ENCODE measurements at places on chromosomes 3 and 15. TPM values are rescaled to one million over a fixed set of nuclear protein-coding genes. Genes with fewer than 3 reads are reported as not detected.
A peak's percentile ranks its signal among the peaks of the same experiment; 100 is the strongest.

Gene PAQR5
- total RNA-seq: not detected

GRCh38 chr15:78000091-78000926 lies 77.2 kb downstream of the TBC1D2B start:
- DNase-seq: peak; percentile 83

DNA sequence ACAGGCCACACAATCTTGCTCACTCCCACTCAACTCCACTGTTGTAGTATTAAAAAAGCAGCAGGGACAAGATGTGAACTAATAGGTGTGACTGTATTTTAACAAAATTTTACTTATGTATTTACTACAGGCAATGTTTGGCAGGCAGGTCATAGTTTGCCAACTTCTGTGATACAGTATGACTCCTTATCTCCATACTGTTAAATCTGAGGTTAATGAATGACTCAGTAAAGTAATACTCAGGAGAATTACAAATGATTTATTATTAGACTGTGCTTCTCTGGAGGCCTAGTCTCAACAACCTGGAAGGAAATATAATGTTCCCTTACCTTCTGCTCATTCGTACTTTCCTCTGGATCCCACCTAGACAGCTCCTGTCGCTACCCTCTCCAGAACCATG lies 258.6 kb upstream of the KCNMB2 start:
- no peak for DNase-seq

DNA sequence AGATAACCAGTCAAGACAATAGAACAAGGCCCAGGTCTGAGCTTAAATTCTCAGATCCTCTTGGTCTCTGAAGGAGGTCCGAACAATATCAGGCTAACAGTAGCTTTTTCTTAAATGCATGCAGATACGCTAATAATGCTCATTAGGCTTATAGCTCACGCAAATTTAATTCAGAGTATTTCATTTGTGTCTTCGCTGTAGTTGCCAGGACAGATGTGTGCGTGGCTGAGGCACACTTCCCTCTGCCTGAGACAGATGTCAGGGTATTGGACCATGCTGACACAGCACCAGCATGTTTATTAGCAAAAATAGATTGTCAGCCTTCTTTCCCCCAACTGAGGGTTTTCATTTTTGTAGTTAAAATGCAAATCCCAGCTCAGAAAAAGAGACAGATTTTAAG lies 102.9 kb upstream of the BFSP2 start:
- no peak for DNase-seq

DNA sequence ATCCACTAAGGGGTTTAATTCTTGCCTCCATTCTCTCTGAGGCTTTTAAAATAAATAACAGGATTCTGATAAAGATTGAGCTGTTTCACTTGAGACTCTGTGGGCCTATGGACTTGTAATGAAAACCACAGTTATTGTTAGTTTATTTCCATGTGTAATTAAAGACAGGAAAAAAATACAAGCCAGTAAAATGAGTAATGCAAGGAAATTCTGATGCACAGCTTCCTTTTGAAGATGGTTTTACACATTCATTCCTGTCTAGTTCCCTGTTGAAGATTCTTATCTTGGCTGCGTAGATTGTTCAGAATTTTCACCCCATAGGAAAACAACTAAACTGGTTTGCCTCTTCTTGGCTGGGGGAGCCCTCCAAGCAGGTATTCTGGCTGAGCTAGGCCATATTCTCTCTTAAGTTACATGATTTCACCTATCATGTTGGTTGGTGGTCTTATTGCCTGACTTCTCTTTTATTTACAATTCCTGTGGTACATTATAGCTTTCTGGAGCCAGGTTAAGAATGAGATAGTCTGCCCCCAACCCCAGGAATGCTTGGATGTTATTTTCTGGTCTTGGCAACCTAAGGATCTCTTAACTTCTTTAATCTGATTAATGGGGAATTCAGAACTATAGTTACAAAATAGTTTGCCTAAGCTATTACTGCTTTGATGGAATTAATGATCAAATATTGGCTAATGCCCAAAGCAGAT lies 67.6 kb downstream of the MITF start:
- DNase-seq: no peak

Gene ZNF662
- 3.8 TPM for total RNA-seq

DNA sequence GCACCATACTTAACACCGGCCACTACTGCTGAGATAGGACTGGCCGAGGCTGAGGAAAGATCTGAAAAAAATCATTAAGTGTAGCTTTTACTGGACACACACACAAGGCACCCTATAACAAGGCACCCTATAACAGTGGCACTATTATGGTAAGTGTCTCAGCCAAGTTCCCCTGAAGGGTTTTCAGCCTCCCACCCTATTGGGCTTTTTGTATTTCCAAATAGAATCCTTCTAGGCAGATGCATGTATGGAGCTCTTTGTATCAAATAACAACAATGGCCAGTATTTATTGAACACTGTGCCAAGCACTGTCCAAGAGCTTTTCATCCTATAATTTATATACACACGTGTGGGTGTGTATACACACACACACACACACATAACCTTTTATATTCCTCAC lies 6.7 kb upstream of the DNAJA4 start:
- DNase-seq: no peak

DNA sequence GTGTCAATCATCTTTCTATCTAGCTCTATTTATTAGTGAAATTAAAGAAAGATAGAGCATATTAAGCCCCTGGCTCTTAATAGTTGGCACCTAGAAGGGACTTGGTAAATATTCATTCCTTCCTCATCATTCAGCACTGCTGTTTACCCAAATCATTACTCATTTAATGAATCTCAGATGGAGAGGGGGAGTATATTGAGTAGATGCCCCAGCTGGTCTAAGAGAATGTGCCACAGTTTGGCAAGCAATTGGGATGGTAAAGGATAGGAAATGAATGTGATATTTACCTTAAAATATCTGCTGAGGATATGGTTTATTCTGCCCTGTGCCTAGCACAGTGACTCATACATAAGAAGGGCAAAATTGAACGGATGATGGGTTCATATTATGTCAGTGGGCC lies 6.0 kb downstream of the IL1RAP start:
- DNase-seq: no peak

DNA sequence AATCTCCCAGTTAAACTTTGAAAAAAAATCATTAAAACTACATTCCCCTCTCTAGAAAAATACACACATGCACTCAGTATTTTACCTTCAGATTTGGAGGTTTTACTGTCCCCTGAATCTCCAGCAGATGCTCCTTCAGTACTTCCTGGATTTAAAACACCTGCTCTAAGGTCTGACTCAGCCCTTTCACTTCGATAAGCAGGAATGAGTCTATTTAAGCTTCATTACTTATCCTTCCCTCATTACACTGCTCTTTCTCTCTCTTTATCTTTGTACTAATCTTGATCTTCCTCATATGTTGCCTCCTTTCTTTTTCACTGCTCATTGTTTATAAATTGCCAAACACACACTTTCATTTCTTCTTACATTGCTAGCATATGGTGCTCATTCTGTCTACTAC lies 443.9 kb downstream of the DIPK2A start:
- DNase-seq: no peak

DNA sequence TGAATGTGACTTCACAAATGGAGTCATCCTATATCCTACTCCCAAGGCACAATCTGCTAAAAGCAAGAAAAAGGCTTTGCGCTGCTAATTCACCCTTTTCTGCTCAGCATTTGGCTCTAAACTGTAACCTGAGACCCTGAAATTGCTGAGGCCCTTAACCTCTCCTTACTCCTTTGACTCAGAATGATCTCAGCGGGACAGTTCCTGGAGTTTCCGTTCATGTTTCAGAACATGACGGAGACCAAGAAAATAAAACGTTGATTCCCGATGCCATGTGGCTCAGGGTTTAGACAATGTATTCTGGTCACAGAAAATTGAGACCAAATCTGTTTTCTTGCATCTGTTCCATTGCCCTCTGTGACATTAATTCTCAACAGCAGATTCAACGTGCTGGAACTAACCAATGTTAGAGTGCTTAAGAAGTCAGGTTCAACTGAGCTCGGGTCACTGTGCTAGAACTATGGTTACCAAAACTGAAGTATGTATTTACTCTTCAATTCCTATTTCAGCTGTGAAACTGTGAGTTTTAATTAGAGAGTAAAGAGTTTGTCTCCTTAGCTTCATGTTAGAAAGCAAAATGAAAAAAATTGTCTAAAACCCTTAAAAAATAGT lies 45.4 kb upstream of the TMC3 start:
- no peak for DNase-seq

GRCh38 chr3:126348308-126348920 lies 8.8 kb downstream of the KLF15 start:
- no peak for DNase-seq

DNA sequence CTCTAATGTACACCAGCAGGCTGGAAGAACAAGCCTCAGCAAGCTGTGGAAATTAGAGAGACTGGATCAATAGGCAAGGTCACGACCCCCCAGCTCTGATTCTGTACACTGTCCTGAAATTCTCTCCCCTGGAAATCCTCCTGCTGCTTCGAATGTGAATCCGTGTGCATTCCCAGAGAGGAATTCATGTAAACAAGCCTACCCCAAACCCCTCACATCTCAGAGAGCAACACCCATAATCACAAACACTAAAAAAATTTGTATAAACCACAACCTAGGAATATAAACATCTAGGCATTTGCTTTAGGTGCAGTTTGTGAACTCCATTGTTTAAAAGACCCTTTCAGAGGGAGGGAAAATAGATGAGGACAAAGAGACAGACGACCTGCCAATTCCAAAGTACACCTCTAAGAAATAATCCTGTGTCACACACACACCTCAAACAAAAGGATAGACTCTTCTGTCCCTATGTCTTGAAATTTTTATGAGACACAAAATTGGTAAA lies 325.2 kb downstream of the WDR72 start:
- DNase-seq: no peak

- peak; percentile 51 for DNase-seq
Measured at GRCh38 chr3:50237133-50237651, 1.2 kb downstream of the GNAI2 start.

Gene MORC1
- not detected for total RNA-seq

Gene REC114
- total RNA-seq: not detected

Gene CAMKV
- 0.50 TPM for total RNA-seq

Gene MON1A
- total RNA-seq: 9.1 TPM

GRCh38 chr3:107979538-107979937 lies 111.3 kb downstream of the CD47 start:
- DNase-seq: no peak
